Activated naive CD4-positive, alpha-beta T cell (primary cell): ENCODE measurements at places on chromosomes 2 and 18.

- no peak for DNase-seq
Measured at GRCh38 chr2:15971351-15971750, 31.0 kb downstream of the MYCN start.

GRCh38 chr2:86292571-86293515, 44.6 kb downstream of the REEP1 start:
- no peak for DNase-seq

DNA sequence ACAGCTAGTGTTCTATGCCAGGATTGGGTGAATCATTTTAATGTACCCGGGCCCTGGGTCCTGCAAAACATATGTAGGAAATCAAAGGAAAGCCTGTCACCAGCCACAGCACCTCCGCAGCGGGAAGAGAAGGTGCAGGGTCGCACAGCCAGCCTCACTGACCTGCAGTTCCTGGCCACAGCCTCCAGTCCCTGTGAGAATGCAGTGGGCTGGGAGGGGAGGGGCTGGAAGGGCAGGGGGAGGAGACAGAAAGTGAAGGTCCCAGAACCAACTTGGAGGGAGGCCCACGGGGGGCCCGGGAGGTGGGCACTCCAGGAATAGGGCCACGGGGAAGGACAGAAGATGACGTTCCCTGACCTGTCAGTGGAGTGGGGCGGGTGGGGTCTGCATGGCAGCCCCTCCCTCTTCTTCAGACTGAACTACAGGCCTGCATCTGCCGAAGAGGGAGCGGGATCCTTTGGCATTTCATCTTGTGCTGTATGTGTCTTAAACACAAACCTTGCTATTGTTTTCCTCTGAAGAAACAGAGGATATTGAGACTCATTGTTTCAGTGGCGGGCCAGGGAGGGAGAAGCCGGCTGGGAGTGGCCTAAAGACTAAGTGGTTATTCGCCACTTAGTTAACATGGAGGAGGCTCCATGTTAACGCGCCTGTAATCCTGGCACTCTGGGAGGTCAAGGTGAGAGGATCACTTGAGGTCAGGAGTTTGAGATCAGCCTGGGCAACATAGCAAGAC, 7.5 kb downstream of the MAL start:
- DNase-seq: no peak

GRCh38 chr2:222136106-222136630, 162.6 kb downstream of the PAX3 start:
- no peak for DNase-seq

DNA sequence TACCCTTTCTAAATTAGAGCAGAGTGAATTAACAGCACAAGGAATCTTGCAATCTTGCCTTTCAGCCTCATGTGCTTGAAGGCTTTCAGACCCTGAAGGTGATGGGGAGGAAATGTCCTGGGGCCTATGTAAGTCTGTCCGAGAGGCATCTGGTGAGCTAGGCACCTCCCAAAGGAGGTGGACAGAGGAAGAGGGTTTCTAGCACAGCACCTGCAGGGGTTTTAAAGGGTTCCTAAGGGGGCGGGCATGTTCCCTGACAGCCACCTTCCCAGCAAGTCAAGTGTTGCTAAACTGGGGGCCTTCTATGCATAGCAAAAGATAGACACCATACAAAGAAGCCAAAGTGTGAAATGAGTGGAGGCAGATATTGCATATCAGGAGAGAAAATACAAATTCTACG, 88.5 kb downstream of the CDH2 start:
- no peak for DNase-seq

DNA sequence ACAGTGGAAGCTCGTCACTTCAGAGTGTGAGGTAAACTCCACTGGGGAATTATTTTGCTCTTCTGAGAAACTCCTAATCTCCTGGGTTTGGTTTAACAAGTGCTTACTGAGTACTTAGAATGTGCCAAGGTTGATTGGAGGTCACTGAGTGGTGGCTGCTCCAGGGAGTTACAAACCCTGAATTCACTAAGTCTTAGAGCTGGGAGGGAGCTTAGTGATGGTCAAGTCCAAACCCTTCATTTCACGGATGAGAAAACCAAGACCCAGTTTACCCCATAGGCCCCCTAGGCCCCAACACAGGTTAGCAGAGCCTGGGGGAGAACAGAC, 52.0 kb downstream of the SLC4A5 start:
- DNase-seq: no peak
